ENCODE measurements at places on chromosomes 1 and 21. TPM values are rescaled to one million over a fixed set of nuclear protein-coding genes. Genes with fewer than 3 reads are reported as not detected.

DNA sequence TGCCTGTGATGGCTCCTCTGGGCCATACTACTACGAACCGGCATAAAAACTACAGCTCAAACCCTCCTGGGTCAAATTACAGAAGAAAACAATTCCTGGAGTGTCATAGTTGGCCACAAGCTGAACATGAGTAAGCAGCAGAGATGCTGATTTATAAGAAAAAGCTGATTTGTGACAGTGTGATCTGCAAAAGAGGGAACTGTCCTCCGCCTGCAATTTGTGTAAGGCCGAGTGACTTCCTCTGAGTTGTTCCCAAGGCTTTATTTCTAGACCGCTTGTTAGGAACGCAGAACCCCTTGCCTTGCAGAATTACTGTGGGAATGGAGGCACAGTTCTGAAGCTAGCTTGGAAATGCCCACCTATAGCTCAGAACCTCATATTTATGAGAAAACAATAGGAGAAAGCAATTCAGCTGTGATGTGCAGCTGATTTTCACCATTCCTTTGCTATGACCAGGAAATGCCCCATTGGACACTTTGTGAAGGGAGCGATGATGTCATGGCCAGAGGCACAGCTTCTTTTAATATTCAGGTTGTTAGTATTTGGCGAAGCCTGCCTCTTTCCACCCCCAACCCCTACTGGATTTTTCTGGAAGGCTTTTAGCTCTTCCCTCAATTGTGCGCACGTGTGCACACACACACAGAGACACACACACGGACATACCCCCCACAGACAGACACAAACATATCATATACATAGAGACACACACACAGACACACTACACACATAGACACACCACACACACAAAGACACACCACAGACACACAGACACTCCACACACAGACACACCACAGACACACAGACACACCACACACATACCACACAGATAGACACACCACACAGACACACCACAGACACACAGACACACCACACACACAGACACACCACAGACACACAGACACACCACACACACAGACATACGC, 47.6 kb downstream of the IER5 start:
- H3K27ac ChIP-seq, result no peak overlapping the region
- no peak for DNase-seq
- H3K4me1 ChIP-seq, result peaks cover 12% of the 10 kb centered on the region
- H3K27me3 ChIP-seq, result no peaks in the 10 kb centered on the region
- H3K4me3 ChIP-seq, result no peak overlapping the region

CNIH3 gene
- 1.5 TPM for polyA plus RNA-seq

DNA sequence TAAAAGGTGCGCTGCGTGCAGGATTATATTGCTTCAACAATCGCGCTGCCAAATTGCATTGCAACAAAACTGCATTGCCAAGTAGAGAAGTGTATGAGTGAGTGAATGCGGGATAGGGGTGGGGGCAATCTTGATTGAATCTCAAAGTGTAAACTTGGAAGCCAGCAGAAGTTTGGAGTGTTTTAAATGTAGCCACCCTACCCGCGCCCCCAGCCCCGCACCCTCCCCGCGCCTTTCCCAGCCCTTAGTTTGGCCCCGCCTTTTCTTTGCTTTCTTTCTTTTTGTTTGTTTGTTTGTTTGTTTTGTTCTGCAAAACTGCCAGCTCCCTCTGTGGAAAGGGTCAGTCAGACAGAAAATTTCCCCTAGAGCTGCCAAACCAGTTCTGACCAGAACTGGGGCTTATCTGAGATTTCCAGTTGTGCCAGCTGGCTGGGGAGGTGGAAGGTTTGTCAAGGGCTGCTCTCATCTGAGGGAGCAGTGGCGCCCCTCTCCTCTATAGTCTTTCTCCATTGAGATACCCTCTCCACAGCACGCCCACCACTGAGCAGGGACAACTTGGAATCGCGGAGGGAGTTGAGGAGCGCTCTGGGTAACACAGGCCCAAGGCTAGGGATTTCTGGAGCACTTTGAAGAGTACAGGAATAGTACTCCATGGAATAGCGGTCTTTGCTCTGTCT, 666 bp upstream of the BEND5 start:
- peak overlapping the region; percentile 78 for H3K4me3 ChIP-seq
- no peak overlapping the region for H3K27ac ChIP-seq
- H3K27me3 ChIP-seq, result no peaks in the 10 kb centered on the region
- H3K4me1 ChIP-seq, result peaks cover 18% of the 10 kb centered on the region
- DNase-seq, result peak; percentile 44
- no peaks in the 10 kb centered on the region for H3K36me3 ChIP-seq

DNA sequence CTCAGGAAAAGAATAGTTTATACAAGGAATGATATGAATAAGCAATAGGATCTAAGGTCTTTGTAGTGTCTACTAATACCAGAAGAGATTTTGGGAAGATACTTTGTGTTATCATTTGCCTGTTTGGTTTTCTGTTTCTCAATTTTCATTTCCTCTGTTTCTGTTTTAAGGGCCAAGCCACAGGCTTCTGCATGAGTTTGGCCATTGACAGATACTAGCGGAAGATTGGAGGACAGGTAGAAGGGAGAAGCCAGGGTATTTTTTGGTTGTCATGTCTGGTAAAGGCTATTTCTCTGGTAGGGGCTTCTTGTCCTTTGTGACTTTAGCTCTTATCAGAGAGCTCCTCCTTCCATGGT, 51.4 kb downstream of the HS2ST1 start:
- no peaks in the 10 kb centered on the region for H3K4me1 ChIP-seq
- H3K27me3 ChIP-seq, result no peaks in the 10 kb centered on the region
- H3K27ac ChIP-seq, result no peak overlapping the region
- H3K36me3 ChIP-seq, result no peaks in the 10 kb centered on the region
- H3K4me3 ChIP-seq, result no peak overlapping the region
- DNase-seq, result no peak

DNA sequence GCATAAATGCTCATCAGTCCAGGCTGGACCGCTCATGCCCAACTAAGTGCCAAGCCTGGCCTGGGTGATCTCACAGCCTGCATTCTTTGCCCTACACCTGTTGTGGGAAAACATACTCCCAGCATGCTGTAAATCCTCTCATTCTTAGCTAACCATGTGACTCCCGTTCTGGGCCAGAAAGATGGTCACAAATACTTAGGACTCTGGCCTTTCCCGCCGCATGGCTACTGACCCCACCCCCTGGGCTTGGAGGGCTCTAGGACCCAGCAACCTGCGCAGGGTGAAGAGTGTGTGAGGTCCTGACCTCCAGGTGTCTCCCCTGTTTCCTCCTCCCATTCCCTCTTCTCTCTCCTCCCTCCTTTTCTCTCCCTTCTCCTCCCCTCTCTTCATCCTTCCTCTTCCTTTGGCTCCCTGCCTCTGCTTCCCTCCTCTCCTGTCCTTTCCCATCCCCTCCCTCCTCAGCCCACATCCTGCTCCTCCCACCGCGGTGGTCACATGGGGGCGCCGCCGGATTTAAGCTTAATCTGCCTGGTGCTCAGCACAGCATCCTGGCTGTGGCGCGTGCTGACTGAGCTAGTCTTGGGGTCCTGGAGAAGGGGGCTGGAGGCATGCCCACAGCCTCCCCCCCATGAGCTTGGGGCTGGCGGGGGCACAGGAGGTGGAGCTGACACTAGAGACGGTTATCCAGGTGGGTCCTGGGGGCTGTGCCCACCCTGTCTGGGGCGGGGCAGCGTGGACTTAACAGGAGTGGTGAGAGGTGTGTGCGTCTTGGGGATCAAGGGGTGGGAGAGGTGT, at the start of gene CROCC:
Gene CROCC, plus strand, starts transcription at position 541 of the 795 bp plus-strand sequence. Its CDS starts 88 bp downstream, at position 629.
- H3K4me3 ChIP-seq, result no peak within 1 kb of the TSS
- DNase-seq, result no peak
- H3K27me3 ChIP-seq, result no peaks in the 10 kb centered on the region
- no peaks in the 10 kb centered on the region for H3K36me3 ChIP-seq
- no peaks in the 10 kb centered on the region for H3K4me1 ChIP-seq
- no peak within 1 kb of the TSS for H3K27ac ChIP-seq

DNA sequence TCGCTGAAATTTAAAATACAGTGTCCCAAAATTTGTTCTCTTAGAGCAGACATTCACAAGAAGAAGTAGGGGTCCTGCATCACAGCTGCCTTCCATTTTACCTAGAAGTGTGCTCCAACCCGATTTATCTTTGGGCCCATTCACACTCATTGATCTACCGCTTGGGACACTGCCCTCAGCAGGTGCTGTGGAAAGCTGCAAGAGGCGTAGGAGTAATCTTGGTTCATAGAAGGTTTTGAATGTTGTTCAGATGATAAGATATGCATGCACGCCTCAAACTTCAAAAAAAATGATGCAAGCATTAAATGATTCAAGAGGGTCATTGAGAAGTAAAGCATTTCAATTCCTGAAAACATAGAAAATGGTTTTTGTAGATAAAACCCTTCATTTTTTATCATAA, 18.6 kb upstream of the C1orf105 start:
- H3K36me3 ChIP-seq, result no peaks in the 10 kb centered on the region
- no peak for DNase-seq
- H3K27ac ChIP-seq, result no peak overlapping the region
- no peaks in the 10 kb centered on the region for H3K27me3 ChIP-seq
- H3K4me3 ChIP-seq, result no peak overlapping the region

GRCh38 chr1:173122958-173123852, 72.5 kb upstream of the TNFSF18 start:
- no peaks in the 10 kb centered on the region for H3K36me3 ChIP-seq
- peak overlapping the region; percentile 78 for H3K27ac ChIP-seq
- H3K4me3 ChIP-seq, result no peak overlapping the region
- no peaks in the 10 kb centered on the region for H3K4me1 ChIP-seq
- H3K27me3 ChIP-seq, result no peaks in the 10 kb centered on the region
- peak; percentile 75 for DNase-seq

DNA sequence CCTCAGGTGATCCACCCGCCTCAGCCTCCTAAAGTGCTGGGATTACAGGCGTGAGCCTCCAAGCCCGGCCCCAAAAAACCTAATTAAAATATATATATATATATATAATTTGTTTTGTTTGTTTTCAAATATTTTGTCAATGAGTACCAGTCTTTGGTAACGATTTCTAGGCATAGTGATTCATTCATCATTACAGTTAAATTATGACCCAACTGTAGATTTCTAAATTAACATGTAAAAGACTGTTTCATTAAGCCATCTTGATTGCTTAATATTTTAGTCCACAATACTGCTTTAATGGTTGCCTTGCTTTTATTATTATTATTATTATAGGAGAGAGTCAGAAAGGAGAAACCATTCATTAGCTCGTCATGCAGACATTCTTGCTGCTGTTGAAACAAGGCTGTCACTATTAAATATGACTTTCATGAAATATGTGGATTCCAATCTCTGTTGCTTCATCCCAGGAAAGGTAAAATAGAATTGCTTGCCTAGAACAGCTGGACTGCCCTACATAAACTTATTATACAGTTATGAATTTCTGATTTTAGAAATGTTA, 19.9 kb downstream of the FBXO28 start:
- no peak for DNase-seq
- no peak overlapping the region for H3K4me3 ChIP-seq
- H3K36me3 ChIP-seq, result peaks cover 43% of the 10 kb centered on the region
- no peaks in the 10 kb centered on the region for H3K27me3 ChIP-seq
- H3K4me1 ChIP-seq, result no peaks in the 10 kb centered on the region

DNA sequence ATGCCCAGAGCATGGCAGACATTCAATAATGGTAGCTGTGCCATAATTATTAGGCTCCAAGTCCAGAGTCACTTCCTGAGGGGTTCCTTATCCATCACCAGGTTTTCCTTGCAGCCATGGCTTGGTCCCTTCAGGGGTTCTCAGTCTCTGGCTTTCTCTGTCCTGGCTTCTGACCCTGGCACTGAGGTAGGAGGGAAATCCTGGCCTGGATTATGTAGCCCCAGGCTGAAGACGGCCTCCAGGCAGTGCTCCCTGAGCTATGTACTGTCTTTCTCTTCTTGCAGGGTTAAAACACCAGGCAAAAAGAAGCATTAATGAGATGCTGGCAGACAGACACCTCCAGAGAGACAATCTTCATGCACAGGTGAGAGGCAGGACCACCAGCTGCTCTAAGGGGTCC, 9.5 kb upstream of the PADI3 start:
- peak; percentile 66 for DNase-seq
- H3K27ac ChIP-seq, result no peak overlapping the region
- H3K4me3 ChIP-seq, result no peak overlapping the region
- no peaks in the 10 kb centered on the region for H3K4me1 ChIP-seq
- no peaks in the 10 kb centered on the region for H3K36me3 ChIP-seq
